ENCODE measurements at places on chromosomes 11 and 22.

DNA sequence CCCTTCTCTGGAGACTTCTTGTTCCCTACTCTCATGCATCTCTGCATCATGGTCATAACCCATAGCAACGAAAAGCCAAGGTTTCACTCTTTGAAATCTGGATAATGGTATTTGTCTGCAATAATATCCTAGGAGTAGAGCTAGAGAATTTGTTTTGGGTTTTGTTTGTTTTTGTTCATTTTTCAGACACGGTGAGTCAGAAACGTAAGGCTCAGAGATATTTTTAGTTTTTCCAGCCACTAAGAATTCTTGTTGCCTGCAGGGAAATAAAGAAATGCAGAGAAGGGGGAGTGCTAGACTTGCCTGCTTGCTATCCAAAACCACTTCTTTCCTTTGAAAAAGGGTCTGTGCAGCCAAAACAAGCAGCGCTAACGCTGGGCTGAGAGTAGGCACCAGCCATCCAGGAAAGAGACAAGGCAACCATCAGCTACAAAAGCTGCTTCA lies 26.0 kb downstream of the POU2AF3 start:
- H3K27ac ChIP-seq, result peak overlapping the region; percentile 79
- H3K4me3 ChIP-seq, result no peak overlapping the region
- no peaks in the 10 kb centered on the region for H3K36me3 ChIP-seq
- no peak for DNase-seq
- no peaks in the 10 kb centered on the region for H3K4me1 ChIP-seq

- H3K36me3 ChIP-seq, result peaks cover 9% of the 10 kb centered on the region
- no peak overlapping the region for H3K27ac ChIP-seq
Observed at GRCh38 chr11:44112091-44112821, 16.8 kb downstream of the EXT2 start.

GRCh38 chr11:86795949-86796348 lies 4.4 kb upstream of the PRSS23 start:
- no peak for DNase-seq
- no peaks in the 10 kb centered on the region for H3K27me3 ChIP-seq
- H3K27ac ChIP-seq, result no peak overlapping the region
- H3K4me1 ChIP-seq, result peaks cover 11% of the 10 kb centered on the region
- no peaks in the 10 kb centered on the region for H3K36me3 ChIP-seq

GRCh38 chr22:28411125-28411524 lies 268.5 kb downstream of the TTC28 start:
- DNase-seq, result no peak
- H3K4me1 ChIP-seq, result no peaks in the 10 kb centered on the region
- no peak overlapping the region for H3K4me3 ChIP-seq
- H3K27me3 ChIP-seq, result no peaks in the 10 kb centered on the region
- H3K36me3 ChIP-seq, result no peaks in the 10 kb centered on the region

DNA sequence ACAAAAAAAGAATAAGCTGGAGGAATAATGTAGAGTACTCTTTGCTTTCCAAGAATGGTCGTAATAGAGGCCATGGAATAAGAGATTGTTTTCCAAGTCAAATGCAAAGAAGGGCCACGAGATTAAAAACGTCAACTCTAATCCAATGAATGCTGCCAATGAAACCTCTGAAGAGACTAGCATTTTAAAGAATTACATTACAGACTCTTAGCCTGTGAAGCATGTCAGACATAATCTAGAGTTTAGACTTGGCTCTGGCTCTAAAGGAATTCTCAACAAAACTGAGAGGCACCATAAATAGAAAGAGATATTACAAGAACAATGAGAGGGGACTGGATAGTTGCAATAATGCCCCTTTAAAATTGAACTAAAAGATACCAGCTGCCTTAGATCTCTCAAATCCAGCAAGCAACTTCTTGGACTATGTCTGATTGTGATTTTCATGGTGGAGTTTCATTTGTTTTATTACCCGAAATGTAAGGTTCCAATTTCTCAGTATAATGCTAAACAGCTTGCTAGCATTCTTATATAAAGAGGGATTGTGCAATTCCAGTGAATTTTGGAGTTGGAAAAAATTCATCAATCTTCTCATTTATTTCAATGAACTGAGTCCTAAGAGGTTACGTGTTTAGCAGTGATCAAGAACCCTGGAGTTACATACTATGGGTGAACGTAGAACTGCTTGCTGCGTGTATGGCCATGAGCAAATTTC lies 5.6 kb downstream of the ETS1 start:
- H3K4me1 ChIP-seq, result no peaks in the 10 kb centered on the region
- H3K27me3 ChIP-seq, result no peaks in the 10 kb centered on the region
- no peak for DNase-seq
- H3K4me3 ChIP-seq, result no peak overlapping the region

- no peak for DNase-seq
- H3K27ac ChIP-seq, result no peak overlapping the region
- H3K36me3 ChIP-seq, result no peaks in the 10 kb centered on the region
- H3K4me3 ChIP-seq, result no peak overlapping the region
- no peaks in the 10 kb centered on the region for H3K4me1 ChIP-seq
Observed at GRCh38 chr11:35990170-35990569, 46.3 kb downstream of the LDLRAD3 start.

- DNase-seq, result no peak
- no peaks in the 10 kb centered on the region for H3K36me3 ChIP-seq
- H3K27ac ChIP-seq, result no peak overlapping the region
- H3K4me1 ChIP-seq, result no peaks in the 10 kb centered on the region
- H3K27me3 ChIP-seq, result no peaks in the 10 kb centered on the region
- no peak overlapping the region for H3K4me3 ChIP-seq
Observed at GRCh38 chr11:100612766-100613165, 74.3 kb upstream of the ARHGAP42 start.

- H3K27me3 ChIP-seq, result no peaks in the 10 kb centered on the region
- peak overlapping the region; percentile 59 for H3K27ac ChIP-seq
- H3K4me1 ChIP-seq, result peaks cover 53% of the 10 kb centered on the region
- DNase-seq, result no peak
- no peaks in the 10 kb centered on the region for H3K36me3 ChIP-seq
Observed at GRCh38 chr22:24432059-24432853, 4.9 kb downstream of the ADORA2A start.

- H3K27me3 ChIP-seq, result no peaks in the 10 kb centered on the region
- no peaks in the 10 kb centered on the region for H3K36me3 ChIP-seq
- H3K4me3 ChIP-seq, result no peak overlapping the region
- DNase-seq, result no peak
- no peaks in the 10 kb centered on the region for H3K4me1 ChIP-seq
Observed at GRCh38 chr11:14390669-14391068, 31.7 kb upstream of the RRAS2 start.

Measured in tibial nerve (tissue), 4 donors.